SHP77 treated with DMSO at 0.1 percent for 48 hours (cell line): ENCODE measurements at places on chromosomes 4 and X.

DNA sequence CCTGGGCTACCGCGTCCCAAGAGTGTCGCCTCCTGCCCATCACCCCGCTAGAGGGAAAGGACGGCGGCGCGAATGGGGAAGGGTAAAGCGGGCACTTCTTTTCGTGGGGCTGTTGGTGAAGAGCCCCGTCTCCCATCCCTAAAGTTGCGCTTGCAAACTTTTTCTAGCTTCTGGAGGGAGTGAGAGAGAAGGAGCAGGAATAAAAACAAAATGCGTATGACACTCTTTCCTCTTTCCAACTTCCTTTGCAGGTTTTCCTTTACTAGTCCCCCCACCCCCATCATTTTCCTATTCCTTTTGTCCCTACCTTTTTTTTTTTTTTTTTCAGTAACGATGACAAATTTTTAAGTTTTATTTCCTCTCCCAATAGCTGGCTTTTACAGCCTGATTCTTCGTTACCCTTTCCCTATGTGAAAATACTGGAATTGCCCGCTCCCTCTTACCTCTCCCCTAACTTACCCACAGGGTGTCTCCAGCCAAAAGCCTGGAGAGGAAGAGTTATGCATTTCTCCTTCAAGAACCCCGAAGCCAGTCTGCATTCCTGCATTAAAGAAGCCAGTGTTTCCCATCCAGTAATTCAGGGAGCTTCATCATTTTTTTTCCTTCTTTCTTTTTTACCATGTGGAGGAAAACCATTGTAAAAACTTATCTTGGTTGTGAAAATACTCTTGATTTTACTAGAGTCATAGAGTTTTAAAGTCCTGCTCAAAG is 613 bp upstream of the ARSJ start:
- DNase-seq, result no peak

- DNase-seq, result no peak
Measured at GRCh38 chrX:37955273-37955672, 51.1 kb upstream of the SYTL5 start.

GRCh38 chrX:148552775-148553174 is 52.4 kb downstream of the AFF2 start:
- DNase-seq, result no peak

DNA sequence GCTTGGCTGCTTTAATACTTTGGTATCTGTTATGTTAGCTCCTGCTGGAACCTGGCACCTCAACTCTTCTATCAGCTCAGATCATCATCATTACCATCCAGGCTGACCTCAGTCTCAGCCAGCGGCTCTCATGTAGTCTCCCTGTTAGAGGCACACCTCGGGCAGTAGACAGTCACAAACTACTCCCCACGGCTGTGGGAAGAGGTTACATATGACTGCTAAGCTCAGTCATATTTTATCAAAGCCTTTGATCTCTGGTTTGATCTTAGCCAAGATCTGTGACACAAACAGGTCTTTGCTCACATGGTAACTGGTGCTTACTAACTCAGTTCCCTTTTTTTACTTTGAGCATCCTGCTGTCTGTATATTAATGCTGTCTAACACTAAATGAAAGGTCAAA is 384.9 kb downstream of the CENPC start:
- no peak for DNase-seq

DNA sequence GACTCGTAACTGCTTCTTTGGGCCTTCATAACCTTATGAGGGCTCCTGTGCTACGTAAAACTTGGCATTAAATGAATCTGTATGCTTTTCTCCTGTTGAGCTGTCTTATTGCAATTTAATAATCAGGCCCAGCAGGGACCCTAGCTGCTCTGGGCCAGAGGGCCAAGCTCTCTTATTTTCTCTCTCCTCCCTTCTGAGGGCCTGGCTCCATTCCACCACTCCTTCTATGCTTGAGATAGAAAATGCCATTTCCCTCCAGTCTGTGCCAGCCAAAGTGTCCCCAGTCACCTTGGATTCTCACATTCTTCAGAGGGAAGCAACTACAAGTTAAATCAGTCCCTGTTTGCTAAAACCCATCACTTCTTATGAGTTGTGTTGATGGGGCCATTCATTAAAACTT is 90.1 kb downstream of the CLCN4 start:
- no peak for DNase-seq

DNA sequence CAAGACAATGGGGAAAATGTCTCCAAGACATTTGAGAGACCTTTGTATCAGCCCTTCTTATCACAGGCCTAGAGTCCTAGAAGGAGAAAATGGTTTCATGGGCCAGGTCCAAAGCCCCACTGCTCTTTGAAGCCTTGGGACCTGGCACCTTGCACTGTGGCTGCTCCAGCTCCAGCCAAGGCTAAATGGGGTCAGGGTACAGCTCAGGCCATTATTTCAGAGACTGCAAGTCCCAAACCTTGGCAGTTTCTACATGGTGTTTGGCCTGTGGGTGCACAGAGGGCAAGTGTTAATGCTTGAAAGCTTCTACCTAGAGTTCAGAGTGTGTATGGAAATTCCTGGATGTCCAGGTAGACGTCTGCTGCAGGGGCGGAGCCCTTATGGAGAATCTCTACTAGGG is 28.5 kb downstream of the SHROOM3 start:
- no peak for DNase-seq

DNA sequence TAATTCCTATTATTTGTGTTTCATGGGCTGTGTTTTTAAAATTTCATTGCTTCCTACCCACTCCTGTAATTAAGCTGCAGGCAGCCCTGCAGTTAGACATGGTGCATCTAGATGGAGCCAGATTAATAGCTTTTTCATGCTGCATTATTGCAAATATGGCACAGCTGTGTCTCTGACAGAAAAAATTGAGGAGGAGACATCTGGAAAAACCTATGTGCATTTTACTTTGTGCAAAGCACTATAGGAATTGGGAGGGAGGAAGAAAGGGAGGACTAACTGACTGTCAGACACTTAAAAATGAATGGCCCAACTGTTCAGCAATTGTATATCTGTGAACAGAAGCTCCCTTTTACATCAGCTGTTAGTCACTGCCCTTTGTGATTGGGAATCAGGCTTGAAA is 8.1 kb upstream of the RPGR start:
- no peak for DNase-seq

- no peak for DNase-seq
Measured at GRCh38 chr4:99687120-99687519, 29.5 kb upstream of the C4orf54 start.

DNA sequence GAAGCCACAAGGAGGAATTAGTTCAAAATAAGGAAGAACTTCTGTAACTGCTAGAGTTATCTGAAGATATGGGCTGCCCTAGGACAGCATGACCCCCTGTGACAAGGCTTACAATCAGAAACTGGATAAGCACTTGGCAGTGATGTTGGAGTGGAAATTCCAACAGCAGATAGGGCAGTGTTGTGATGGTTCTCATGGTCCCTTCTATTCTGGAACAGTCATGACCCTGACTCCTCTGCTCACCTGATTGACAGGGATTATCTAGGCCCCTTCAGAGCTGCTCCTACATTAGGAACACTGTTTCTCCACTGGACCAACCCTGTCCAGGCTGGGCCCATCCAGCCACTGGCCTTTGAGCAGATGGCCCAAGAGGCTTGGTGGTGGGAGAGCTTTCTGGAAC is 17.9 kb downstream of the NALF2 start:
- DNase-seq, result no peak

- DNase-seq, result no peak
Measured at GRCh38 chr4:168514249-168514852, 17.5 kb downstream of the PALLD start.

- DNase-seq, result no peak
Measured at GRCh38 chrX:131747173-131747572, 203.3 kb downstream of the OR13H1 start.

GRCh38 chr4:28373601-28374000 is 1513.0 kb downstream of the STIM2 start:
- DNase-seq, result no peak

- no peak for DNase-seq
Measured at GRCh38 chr4:1239141-1239949, 9.6 kb downstream of the CTBP1 start.

DNA sequence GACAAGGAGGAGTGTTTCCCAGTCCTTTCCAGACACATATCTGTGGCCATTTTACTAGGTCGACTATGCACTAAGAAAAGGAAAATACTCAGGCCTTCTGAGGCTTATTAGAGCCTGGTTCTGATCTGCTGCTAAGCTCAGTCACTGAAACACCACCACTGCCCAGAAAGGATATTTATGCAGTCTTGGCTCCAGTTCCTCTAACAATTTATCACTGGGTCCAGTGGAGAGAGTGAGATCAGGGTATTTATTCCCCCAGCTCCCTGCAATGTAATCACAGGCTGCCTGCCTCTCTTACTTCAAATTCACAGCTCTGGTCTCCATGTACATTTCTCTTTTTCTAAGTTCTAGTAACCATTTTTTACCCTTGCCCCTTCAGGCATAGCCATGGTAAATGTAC is 81.6 kb upstream of the INPP4B start:
- no peak for DNase-seq

DNA sequence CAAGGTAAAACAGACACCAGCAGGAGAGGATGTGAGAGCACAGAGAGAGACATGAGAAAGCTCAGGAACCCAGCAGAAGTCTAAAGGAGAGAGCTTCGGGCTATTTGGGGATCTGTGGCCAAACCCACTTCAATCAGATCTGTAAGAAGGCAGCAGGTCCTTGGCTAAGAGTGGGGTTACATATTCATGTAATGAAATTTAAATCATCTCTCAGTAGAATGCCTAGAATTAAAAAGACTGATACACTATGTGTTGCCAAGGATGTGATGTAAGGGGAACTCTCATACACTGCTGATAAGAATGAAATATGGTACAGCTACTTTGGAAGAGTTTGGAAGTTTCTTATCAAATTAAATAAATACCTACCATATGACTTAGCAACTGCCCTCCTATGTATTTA is 35.8 kb downstream of the PDE5A start:
- DNase-seq, result no peak

DNA sequence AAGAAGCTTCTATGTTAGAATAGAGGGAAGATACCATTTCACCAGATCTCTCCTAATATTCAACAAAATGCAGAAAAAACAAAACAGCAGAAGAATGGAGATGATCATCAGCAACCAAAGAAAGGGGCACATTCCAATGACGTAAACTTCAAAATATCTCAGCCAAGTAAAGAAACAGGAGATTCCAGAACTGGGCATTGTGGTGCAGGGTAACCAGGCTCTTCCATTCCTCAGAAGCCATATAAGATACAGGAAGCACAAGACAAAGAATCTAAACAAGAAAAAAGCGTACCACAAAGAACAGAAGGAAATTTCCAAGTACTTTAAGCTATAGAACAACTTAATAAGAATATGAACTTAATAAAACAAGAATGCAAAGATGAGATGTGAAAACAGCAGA is 6.9 kb upstream of the ARMCX4 start:
- DNase-seq, result no peak

GRCh38 chr4:20574986-20575385 is 125.3 kb upstream of the PACRGL start:
- DNase-seq, result no peak

DNA sequence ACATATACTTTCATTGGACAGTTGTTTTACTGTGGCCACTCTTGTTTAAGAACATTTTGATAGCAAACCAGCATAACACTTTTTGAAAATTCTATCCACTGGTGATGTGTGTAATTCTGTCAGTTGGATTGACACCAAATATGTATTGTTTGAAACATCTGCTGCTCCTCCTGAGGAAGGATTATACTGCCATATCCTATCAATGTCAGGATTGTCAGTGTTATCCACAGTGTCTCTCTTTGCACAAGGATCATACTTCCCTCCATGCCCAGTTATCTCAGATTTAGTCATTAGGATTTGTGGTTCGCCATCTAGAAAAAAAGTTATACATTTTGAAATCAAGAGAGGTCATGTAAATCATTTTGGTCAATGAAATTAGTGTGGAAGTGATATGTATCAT is 1859.6 kb downstream of the C4orf33 start:
- DNase-seq, result no peak

DNA sequence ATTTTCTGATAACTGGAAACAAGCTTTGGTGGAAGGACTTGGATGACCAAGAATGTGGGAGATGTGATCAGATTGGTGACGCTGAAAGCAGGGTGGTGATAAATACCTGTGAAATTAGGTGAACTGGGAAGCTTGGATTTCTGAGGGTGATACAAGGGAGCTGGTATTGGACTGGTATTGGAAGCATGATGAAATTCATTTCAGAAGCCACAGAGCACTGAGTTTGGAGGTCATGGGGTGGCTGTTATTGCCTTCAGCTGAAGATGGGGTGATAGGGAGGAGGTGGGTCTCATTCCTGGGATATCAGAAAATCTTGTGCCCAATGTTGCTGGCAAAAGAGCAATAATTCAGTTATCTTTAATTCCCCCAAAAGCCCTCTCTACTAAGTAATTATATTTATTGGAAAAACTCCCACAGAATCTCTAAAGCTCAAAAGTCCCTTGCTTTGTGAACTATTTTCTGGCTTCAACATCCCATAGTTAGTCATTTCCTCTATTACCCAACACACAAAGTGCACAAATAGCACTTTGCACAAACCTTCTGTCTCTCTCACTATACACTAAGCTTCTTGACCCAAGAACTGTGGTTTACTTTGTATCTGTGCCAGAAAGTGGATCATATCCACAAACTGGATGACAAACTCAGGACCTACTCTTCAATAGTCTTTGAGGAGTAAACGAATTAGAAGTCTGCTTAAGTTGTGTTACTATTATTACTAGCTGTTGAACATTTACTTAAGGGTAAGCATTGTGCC is 23.1 kb upstream of the CAMK2D start:
- no peak for DNase-seq

- no peak for DNase-seq
Measured at GRCh38 chr4:133452678-133453077, 303.6 kb downstream of the PCDH10 start.

GRCh38 chrX:155070038-155070437 is 898 bp downstream of the CMC4 start:
- DNase-seq, result no peak

DNA sequence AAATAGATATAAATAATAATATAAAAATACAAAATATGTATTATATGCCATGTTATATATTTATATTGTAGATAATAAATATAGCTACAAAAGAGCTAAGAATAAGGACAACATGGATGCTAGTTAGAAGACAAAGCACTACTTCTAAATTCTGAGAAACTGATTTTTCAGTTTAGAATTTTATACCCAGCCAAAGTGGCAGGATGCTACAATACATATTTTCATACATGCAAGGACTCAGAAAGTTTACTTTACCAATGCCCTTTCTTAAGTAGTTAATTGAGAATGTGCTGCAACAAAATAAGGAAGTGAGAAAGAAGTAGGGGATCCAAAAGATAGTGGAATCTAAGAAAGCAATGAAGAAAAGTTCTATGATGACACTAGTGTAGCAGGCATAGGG is 64.5 kb downstream of the PDE5A start:
- DNase-seq, result no peak

- DNase-seq, result no peak
Measured at GRCh38 chr4:72553540-72554337, 15.3 kb downstream of the ADAMTS3 start.

DNA sequence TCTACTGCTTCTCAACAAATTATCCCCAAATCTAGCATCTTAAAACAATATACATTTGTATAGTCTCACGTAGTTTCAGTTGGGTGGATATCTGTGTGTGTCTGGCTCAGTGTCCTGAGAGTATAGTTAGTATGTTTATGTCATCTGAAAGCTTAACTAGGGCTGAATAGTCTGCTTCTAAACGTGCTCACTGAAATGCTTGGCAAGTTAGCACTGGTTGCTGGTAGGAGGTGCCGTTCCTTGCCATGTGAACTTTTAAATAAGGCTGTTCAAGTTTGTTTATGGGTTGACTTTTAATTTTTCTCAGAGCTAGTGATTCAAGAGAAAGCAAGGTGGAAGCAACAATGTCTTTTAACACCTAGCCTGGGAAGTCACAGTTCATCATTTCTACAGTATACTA is 1673.6 kb downstream of the PCDH7 start:
- no peak for DNase-seq

- no peak for DNase-seq
Measured at GRCh38 chr4:15244354-15244753, 183.5 kb upstream of the C1QTNF7 start.

GRCh38 chrX:134362560-134363089 is 97.3 kb upstream of the HPRT1 start:
- DNase-seq, result no peak
